ENCODE measurements at places on chromosomes 1 and 21.

DNA sequence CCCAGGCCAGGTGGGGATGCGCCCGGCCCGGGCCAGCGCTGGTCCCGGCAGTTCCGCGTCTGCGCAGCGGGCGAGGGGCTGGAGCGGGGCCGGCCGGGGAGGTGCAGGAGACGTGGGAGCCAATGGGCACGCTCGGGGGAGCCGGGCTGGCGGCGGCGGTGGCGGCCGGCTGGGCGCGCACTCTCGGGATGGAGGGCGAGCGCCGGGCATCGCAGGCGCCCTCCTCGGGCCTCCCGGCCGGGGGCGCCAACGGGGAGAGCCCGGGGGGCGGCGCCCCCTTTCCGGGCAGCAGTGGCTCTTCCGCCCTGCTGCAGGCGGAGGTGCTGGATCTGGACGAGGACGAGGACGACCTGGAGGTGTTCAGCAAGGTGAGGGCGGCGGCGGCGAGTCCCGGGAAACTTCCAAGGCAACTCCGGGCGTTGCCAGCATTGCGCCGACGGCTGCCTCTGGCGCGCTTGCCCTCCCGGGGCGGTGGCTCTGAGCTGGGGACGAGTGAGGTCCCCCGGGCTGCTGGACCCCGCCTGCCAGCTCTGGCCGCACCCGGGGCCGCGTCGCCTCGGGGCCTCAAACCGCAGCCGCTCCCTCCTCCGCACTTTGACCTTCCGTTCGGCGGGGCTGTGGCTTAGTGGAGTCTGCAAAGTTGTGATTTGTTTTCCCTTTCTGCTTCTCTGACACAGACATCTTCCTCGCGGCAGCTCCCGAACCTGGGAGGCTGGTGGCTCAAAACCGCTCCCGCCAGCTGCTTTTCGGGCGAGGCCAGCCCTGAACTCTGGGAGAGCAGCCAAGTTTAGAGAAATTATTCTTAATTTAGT, at the start of gene SNX7:
TSS of gene SNX7 (plus strand) at position 178 of the 812 bp plus-strand sequence. CDS start at position 189, 11 bp downstream.
- DNase-seq: no peak

- DNase-seq: no peak
Measured at GRCh38 chr1:210978316-210978973, 155.5 kb downstream of the KCNH1 start.

GRCh38 chr1:184032930-184033418, 4.6 kb downstream of the COLGALT2 start:
- no peak for DNase-seq

DNA sequence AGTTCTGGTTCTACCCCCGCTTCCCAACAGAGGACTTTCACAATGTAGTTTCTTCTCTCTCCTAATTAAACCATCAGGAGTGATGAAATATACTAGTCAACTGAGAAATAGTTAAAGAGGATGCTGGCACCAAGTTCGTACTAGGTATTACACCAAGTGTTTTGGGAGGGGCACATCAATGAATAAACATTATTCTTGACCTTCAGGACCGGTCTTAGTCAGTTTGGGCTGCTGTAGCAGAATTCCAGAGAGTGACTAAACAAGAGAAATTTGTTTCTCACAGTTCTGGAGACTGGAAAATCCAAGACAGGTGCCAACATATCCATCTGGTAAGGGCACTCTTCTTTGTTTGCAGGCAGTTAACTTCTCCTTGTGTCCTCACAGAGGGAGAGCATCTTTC, 103.8 kb downstream of the SPATA17 start:
- DNase-seq: no peak

DNA sequence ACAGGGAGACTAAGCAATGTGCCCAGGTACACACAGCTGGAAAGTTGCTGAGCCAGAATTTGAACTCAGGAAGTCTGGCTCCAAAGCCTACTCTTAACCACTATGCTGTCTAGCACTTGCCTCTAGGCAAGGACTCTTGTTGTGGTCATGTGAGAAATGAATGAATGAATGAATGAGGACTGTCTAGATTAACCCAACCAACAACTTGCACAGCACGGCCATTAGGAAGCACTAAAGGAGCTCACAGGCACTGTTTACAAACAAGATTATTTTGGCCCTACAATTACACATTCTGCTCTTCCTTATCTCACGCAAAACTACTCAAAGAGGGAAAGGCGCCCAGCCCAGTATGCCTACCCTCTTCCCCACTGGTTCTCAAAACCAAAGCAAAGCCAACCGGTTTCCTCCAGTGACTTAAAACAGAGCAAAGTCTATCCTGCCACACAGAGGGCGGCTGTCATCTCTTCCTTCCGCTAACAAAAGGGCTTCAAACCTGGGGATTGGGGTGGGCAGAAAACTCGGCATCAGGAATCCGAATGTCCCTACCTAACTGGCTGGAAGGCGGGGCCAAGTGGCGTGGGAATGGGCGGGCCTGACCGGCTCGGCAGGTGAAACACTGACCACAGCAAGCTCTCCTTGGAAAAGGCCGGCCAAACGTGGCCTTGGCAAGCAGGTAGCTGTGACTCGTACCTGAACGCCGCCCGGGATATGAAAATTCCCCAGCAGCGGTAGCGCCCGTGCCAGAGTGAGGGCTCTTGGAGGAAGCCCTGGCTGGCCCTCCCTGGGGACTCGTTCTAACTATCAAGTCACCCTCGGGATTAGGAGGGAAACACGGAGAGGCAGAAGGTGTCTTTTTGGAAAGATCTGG, 948 bp downstream of the STK40 start:
- DNase-seq: peak; percentile 40

DNA sequence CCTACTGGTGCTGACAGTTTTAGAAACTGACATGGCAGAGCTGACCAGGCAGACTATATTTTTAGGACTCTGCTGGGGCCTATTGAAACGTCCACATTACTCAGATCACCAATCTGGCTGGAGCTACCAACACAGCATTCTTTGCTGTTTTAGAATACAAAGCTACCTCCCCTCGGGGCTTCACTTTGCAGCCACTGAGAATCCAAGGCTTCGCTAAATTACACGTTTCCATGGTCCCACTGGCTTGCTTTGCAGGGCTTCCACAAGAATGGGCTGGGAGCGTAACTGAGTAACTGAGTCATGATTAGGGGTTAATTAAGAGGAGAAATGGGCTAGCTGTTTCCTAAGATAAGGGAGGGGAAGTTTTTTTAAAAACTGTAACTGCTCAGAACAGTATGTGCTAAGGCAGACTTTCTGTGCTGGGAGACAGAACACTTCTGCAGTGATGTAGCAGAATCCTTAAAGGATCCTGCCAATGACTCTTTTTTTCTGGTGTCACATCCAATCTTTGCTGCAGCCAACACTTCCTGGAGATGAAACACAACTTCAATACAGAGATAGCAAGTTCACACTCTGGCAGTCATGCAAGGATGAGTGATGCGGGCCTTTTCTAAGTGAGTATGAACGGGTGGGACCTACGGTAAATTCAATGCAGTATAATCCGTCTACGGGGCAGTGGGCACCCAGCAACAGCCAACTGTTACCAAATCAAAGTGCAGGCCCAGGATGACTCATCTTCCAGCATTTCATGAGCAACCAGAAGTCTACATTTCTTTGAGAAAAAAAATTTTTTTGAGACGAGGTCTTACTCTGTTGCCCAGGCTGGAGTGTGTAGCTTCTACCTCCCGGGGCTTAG, 21.5 kb downstream of the NDUFS5 start:
- DNase-seq: no peak

- DNase-seq: no peak
Measured at GRCh38 chr1:21162740-21163464, 13.8 kb downstream of the EIF4G3 start.

GRCh38 chr1:214124281-214124805, 136.6 kb downstream of the PROX1 start:
- no peak for DNase-seq

DNA sequence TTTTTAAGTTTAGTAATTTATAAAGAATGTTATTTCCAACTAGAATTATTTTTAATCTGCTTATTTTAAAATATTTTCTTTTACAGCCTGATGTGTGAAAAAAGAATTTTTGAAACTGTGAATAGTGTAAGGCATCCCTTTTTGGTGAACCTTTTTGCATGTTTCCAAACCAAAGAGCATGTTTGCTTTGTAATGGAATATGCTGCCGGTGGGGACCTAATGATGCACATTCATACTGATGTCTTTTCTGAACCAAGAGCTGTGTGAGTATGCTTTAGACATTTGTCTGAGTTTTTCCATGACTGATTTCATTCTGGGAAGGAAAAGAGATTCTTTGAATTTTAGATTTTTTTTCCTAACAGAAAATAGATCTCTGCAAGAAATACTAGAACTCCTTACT, 77.9 kb downstream of the GTF2B start:
- DNase-seq: no peak

DNA sequence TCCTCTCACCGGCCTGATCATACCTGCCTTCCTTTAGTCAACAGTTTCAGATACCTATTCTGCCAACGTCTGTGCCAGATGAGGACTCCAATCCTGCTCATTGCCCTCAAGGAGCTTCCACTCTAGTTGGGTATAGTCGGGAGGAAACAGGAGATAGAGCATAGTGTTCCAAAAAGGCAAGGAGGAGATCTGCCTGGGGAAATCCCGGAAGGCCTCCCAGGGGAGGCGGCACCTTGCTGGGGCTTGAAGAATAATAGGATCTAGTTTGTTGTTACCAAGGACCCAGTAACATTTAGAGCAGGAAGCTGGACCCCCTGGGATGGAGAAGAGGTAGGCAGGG, 12.3 kb downstream of the LDLRAP1 start:
- no peak for DNase-seq

- DNase-seq: no peak
Measured at GRCh38 chr1:34162852-34163766, 1.9 kb downstream of the CSMD2 start.

GRCh38 chr1:178651742-178652141, 73.3 kb upstream of the RALGPS2 start:
- DNase-seq: no peak

DNA sequence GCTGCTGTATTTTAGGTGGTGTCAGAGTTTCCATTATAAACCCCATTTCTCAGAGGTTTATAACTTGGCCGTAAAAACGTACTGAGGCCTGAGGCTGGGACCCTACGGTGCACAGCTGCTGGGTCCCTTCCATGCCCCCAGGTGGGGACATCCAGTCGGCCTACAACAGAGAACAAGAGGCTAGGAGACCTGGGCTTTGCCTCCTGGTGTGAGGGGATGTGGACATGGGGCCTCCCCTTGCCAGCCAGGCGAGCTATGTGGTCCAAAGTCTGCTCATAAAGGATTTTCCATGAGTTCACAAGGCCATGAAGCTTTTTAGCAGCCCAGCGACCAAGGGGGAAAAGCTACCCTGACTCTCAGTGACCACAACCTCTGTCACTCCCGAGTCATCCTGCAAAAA, 261.5 kb upstream of the VAMP3 start:
- DNase-seq: no peak

GRCh38 chr1:16165073-16165364, 9.2 kb upstream of the EPHA2 start:
- DNase-seq: no peak

DNA sequence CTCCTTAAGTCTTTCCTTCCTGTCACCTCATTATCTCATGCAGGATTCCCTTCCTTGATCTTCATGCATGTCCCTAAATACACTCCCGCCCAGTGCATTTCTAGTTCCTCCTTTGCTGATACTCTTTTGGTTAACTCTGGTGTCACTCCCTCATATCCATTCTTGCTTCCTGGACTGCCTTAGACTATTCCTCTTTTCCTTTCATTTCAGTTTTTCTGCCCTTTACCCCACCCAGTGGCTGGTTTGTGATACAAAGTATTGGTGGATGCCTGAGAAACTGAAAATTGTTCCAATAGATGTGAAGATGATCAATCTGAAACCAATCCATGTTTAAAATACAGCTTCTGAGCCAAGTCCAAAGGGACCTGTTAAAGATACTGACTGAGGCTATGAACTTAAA, 553.8 kb upstream of the CAMK1G start:
- no peak for DNase-seq

DNA sequence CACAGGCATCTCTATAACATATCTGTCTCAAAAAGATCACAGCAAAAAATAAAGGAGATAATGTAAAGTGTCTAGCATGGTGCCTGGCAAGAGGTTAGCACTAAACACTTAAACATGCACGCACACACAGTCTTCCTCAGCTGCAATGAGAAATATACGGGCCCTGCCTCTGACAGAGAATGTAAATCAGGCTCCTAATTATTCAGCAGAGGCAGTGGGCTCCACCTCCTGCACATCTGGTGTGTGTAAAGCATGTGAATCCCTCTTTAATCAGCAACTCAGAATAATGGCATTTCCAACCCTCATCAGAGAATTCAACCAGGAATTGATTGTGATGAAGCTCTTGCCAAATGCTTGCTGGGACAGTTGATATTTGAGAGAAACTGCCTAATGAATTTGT, 85.6 kb upstream of the KCNA3 start:
- no peak for DNase-seq

GRCh38 chr1:227808566-227808965, 6.9 kb upstream of the PRSS38 start:
- no peak for DNase-seq

DNA sequence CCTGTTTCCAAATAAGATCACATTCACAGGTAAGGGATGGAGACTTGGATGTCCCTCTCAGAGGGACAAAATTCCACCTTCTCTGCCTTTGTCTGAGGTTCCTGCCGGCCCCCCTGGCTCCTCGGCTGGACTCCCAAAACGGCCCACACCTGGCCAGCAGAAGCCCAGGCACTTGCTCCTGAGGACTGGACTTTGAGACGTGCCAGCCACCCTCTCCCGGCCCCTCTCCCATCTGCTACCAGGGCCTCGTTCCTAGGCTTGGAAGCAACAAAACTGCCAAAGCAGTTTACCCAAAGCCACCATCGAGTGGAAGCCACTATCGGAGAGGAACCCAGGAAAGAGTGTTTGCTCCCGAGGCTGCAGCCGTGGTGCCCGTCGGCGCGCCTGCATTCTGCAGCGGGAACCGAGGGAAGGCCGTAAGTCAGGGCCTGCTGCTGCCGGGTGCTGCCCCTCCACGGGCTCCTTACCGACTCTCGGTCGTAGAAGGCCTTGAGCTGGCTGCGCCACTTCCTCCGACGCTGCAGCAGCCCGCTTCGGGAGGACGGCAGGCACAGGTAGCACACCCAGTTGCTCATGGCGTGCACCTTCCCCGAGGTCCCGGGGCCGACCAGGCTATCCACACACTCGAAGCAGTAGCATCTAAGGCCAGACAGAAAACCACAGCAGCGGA, 3.5 kb downstream of the DNMT3L start:
- DNase-seq: no peak

DNA sequence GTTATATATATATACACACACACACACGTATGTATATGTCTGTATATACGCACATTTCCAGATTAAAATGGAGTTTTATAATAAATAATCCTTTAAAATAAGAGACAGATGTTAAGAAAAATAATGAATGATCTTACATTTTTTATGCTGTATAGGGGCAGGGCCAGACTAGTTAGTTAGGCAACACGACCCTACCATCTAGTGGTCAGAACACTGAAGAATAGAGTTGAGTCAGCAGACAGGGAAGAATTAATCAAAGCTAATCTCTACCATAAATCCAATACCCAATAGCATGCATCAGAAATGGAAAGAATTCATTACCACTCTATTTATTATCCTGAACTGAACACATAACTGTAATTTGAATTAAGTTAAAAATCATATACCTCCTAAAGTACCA, 156.7 kb downstream of the BRINP3 start:
- no peak for DNase-seq
